ENCODE measurements at places on chromosomes 12 and 14. TPM values are rescaled to one million over a fixed set of nuclear protein-coding genes. Genes with fewer than 3 reads are reported as not detected.

Gene PFDN5
- total RNA-seq, result 474 TPM

Gene TRMT5
- total RNA-seq, result 17.8 TPM

Gene UNC79
- total RNA-seq, result under 0.01 TPM

Gene ART4
- total RNA-seq, result 29.5 TPM

Gene TCL1B
- total RNA-seq, result not detected

Measured in epithelial cell of umbilical artery (primary cell).